ENCODE measurements at places on chromosomes 11 and 22.
A peak's percentile ranks its signal among the peaks of the same experiment; 100 is the strongest.

DNA sequence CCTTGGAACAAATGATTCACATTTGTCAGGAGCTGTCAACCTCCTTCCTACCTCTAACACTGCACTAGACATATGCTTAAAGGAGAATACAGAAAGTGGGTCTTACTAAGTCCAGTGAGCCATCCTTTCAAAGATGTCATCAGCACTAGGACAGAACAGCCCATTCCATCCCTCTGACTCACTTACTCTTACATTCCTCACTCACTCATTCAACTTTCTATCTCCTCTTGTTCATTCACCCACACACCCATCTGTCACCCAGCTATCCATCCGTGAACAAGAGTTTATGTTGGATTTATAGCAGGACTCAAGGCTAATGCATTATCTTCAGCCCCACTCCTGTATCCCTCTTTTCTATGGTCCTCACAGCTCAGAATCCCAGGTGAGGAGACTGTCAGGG is 9.1 kb downstream of the INSC start:
- DNase-seq: peak; percentile 95

DNA sequence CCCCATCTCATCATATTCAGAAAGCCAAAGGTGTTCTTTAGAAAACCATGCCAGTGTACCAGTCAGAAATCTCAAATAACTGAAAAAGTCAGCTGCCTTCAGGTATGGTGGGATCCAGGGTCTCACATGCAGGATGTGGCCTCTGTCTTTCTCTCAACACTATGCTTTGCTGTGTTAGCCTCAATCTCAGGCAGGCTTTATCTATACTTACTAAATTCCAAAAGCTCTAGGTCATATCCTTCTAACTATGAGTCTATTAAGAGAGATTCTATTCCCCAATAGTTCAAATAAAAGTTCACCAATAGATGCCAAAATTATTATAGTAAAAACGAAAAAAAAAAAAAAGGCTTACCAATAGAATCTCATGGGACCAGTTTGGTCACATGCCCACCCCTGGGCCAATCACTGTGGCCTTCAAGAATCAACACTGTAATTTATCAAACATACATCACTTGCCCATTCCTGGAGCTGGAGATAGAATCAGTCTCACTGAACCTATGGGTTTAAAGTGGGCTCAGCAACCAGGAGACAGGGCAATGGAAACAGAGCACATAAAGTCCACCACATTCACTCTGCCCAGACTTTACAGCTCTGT is 38.0 kb upstream of the APLNR start:
- peak; percentile 32 for DNase-seq

- no peak for DNase-seq
These were observed 1332.0 kb downstream of the BRD1 start for GRCh38 chr22:48495751-48496080.

DNA sequence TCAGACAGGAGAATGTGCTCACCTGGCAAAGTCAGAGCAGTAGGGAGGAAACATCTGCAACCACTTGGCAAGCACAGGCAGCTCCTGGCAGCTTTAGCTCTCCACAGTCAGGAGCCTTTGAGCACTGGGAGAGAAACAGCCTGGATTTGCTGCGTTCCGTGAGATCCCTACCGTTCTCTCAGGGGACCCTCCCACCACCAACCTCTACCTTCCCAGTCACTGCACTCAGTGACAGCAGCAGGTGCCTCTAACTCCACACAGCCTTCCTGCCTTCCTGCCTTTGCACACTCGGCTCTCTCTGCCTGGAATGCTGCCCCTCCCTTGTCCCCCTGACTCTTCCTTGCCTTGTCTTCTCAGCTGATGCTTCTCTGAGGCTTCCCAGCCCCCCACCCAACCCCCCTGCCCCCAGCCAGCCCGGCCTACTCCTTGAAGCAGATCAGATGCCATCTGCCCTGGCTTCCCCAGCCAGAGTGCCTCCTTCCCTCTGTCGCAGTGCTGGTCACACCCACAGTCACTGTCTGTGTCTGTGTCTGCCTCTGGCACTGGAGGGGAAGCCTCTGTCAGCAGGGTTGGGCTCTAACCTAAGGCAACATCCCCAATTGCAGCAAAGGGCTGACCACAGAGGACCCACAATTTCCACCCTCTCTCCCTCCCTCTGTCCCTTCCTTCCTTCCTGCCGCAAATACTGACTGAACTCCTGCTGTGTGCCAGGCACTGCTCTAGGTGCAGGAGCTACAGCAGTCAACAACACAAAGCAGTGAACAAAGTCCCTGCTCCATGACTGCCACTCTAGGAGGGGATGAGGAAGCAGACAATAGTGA is 14.9 kb upstream of the TSKU start:
- DNase-seq: peak; percentile 26

DNA sequence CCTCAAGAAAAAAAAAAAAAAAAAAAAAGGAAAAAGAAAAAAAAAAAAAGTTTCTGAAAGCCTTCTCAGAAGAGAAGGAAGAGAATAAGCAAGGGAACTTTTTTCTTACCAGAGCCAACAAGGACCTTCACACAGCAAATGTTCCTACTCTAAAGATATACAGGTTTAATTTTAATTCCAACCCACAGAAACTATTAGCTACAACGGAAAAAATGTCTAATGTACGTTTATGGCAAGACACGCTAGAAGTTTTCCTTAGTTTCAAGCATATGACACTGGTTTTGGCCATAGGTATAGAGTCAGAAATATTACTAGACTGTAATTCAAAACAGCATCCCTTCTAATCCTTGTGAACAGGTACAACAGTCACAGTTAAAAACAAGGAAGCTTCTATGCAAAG is 120.1 kb downstream of the MRTFA start:
- DNase-seq: no peak

DNA sequence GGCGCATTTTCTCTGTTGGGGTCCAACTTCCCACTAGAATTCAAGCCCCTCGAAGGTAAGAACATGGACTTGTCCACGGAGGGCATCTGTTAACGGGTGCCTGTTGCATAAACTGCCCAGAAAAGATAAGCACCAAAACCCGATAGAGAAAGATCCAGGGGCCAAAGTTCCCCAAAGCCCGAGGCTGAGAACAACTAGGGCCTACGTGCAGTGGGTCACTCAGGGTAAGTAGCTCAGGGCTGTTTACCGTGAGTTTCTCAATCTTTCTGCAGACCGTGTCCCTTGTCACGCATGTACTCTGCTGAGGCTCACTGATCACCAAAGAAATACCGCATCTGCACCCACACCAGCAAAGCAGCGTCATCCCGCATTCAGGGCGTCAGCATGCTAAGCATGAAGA is 24.4 kb downstream of the PGA5 start:
- DNase-seq: no peak

- DNase-seq: peak; percentile 23
These were observed 97.8 kb downstream of the ME3 start for GRCh38 chr11:86574493-86575207.

GRCh38 chr22:24803064-24803542 is 2.9 kb upstream of the SGSM1 start:
- peak; percentile 40 for DNase-seq

GRCh38 chr11:131666617-131667016 is 296.2 kb downstream of the NTM start:
- DNase-seq: peak; percentile 72

- peak; percentile 71 for DNase-seq
These were observed 3.4 kb upstream of the NLRP10 start for GRCh38 chr11:7968686-7969085.

GRCh38 chr11:114085965-114086793 is 26.7 kb downstream of the ZBTB16 start:
- DNase-seq: no peak

DNA sequence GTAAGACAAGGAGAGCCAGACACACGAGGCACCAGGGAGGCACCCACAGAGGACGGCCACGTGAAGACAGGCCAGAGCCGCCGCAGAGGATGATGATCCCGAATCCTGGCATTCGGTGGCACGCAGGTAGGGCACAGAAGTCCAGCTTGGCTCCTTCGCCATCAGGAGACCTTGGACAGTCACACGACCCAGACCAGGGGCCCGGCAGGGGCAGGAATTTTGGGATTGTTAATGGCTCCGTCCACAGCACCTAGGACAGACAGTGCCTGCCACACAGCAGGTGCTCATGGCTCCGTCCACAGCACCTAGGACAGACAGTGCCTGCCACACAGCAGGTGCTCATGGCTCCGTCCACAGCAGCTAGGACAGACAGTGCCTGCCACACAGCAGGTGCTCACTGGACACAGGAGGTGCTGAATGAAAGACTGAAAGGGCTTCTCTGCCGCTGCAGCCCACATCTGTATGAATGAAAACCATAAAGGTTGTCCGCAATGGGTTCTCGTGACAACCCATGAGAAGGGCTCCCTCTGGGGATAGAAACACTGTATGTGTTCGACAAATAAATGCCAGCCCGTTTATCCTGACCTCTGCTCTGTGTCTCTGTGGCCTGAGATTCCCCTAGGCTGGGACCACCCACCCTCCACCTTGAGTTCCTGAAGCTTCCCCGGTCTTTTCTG is 341.6 kb downstream of the CTTN start:
- no peak for DNase-seq

DNA sequence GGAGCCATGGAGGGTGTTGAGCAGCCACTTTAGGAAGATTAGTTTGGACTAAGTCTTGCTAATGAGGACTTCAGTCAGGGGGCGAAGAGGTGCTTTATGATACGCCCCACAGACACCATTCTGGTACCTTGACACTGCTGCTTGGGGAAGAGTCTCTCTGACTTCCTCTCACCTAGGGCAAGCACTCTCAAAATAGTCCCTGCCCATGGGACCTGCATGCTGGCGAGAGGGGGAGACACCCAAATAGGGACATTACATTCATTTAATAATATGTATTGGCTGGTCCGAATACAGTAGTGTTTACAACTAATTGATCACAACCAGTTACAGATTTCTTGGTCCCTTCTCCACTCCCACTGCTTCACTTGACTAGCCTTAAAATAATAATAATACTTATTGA is 4.4 kb upstream of the CATSPERZ start:
- no peak for DNase-seq

DNA sequence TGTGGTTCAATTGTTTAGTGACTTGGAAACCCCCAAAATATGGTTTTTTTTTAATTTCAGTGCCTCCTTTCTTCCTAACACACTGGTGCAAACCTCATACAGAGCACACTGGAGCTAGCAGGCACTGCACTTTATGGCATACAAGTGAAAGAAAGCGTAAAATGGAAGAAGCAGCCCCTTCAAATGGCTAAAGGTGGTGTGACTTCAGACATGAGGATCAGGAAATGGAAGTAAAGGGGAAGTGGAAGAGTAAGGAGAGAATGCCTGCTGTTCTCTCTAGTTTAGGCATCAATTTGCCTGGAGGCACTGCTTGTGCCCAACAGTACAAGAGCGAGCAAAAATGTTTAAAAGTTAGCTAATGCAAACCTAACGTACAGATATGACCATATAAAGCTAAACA is 5.7 kb downstream of the RSF1 start:
- DNase-seq: no peak

- DNase-seq: no peak
These were observed 2.1 kb downstream of the CCDC73 start for GRCh38 chr11:32792111-32792947.

DNA sequence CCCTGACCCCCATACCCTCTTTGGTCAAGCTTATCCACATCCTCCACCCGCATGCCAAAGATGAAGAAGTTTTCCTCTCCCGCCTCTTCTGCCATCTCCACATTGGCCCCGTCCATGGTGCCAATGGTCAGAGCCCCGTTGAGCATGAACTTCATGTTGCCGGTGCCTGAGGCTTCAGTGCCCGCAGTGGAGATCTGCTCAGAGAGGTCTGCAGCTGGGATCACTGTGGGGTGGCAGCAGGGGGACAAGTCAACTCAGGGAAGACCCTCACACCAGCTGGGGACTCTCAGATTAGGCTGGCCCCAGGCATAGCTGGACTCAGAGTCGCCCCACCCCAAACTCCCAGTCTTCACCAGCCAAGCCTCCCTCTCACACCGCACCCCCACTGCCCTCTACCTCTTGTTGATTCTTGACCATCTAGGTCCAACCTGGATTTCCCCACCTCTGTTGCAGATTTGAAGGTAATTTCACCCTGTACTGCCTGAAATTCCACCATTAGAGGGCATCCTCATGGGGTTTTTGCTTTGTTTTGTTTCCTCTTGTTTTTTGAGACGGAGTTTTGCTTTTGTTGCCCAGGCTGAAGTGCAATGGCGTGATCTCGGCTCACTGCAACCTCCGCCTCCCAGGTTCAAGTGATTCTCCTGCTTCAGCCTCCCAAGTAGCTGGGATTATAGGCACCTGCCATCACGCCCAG is 6.6 kb upstream of the RASGRP2 start:
- no peak for DNase-seq

- peak; percentile 91 for DNase-seq
These were observed 1.7 kb upstream of the GAB2 start for GRCh38 chr11:78419327-78419726.

DNA sequence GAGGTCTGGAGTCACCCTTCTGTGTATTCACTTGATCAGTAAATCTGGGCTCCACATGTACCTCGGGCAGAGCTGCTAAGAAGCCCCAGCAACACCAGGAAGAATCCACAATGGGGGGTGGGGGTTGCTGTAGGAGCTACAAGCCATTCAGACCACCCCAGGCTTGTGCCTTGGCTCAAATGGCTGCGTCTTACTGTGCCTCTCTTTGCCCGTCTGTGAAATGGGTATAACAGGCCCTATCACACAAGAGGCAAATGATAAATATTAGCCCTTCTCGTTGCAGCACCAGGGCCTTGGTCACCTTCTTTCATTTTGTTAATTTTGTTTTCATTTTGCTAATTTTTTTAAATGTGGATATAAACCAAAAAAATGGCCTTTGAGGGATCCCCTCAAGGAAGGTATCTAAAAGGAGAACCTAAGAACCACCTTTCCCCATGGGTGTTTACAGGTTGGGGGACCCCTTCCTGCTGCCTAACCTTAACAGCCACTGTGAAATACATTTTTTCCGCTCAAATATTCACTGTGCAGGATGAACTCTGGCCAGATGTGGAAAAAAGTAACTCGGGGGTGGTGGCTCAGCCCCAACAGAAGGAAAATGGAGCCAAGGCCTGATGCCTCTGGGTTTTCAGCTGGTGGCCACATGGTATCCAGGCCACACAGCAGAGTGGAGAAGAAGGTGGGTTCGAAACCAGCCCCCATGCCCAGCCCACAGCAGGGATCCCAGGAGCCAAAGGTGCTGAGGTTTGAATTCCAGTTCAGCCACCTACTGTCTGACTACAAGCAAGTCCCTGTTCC is 284.0 kb downstream of the MN1 start:
- no peak for DNase-seq

DNA sequence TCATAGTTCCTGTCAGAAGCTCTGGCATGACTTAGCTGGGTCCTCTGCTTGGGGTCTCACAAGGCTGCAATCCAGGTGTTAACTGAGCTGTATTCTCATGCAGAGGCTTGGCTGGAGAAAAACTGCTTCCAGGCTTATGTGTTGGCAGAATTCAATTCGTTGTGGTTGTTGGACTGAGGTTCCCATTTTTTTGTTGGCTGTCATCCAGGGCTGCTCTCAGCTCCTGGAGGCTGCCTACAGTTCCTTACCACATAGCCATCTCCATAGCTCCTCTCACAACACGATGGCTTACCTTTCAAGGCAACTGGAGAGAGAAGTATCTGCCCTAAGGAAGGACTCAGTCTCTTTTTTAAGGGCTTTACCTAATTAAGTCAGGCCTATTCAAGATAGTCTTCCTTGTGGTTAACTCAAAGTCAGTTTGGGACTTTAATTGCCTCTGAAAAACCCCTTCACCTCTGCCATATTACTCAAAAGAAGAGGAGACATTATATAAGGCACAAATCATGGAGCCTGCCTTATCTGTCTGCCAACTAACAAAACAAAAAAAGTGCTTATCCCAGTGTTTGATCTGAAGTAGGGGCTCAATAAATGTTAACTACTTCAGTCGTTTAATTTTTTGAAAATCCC is 35.2 kb downstream of the OR2AG2 start:
- peak; percentile 16 for DNase-seq

Measured in EL (cell line).